ENCODE measurements at places on chromosomes 16 and 17. TPM values are rescaled to one million over a fixed set of nuclear protein-coding genes. Genes with fewer than 3 reads are reported as not detected.

Gene GALNS
- total RNA-seq = 47.0 TPM

Gene FZD2
- 34.9 TPM for total RNA-seq

Gene SMIM5
- 0.61 TPM for total RNA-seq

Gene FGF11
- 0.82 TPM for total RNA-seq

Gene PIMREG
- 47.4 TPM for total RNA-seq

Gene CTF1
- 0.39 TPM for total RNA-seq

Gene REXO5
- 4.9 TPM for total RNA-seq

Gene BEAN1
- total RNA-seq = 4.2 TPM

Gene IL21R
- not detected for total RNA-seq

Gene HOXB3
- 5.1 TPM for total RNA-seq

Gene VASN
- total RNA-seq = 6.1 TPM

Gene ZBTB4
- total RNA-seq = 25.6 TPM

Gene SOX15
- 0.34 TPM for total RNA-seq

Gene PYY
- total RNA-seq = not detected

Gene RAB37
- total RNA-seq = 1.0 TPM

Gene LRRC46
- total RNA-seq = 2.9 TPM

Gene MAPK8IP3
- total RNA-seq = 44.9 TPM

Gene CDH1
- 4.2 TPM for total RNA-seq

Gene ZNF385C
- total RNA-seq = 0.15 TPM

Gene ZNF19
- 1.8 TPM for total RNA-seq

Gene MMP25
- total RNA-seq = 0.87 TPM

Gene PRCD
- total RNA-seq = not detected

All from A549 treated with Mapracorat at 1 μM for 4 hours (cell line).